Urinary bladder (tissue), 4 donors: ENCODE measurements at places on chromosomes 4 and X.

- DNase-seq, result no peak
Measured at GRCh38 chrX:119488749-119489148, 20.5 kb downstream of the SLC25A5 start.

DNA sequence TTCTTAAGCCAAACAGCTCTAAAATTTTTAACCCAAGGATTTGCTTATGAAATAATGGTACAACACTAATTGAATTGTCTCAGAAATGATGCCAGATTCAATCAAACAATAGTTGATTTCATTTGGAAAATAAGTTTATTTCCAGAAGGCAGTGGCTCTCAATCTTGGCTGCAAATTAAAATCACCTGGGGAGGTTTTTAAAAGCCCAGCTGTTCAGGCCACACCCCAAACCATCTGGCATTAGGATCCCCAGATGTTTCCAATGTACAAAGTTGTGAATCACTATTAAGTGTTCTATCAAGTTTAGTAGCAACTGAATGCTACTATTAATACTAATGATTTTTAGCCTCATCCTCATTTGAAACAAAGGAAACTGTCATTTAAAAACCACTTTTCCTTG, 22.2 kb downstream of the TMEM184C start:
- no peak for DNase-seq

DNA sequence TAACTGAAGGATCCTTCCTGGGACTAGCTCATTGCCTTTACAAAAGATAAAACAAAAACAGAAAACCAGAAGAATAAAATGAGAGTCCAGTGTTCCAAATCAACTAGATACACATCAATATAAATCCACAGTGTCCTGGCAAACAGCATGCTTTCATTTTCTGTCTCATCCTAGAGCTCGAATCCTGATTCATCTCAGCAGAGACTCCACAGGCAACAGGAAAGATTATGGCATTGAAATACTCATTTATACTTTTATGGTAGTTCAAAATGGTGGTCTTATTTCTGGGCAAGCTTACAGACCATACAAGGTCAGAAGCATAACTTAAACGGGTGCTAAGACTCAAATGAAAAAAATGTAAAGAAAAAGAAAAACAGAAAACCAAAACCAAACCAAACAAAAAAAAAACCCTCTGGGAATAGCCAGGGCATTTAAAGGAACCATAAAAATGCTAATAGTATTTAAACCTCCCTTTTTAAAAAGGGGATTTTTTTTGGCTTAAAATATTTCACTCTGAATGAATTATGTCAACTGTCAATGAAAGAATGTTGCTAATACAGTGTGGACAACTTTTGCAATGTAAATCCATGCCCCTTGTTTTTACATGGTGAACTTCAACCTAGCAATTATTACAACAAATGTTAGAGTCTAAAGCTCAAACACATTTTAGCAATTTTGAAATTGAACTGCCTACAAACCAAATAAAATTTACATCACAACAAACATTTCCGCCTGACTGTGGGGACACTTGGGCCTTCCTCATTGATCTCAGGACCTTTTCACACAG, 57.9 kb downstream of the GPR101 start:
- no peak for DNase-seq

GRCh38 chr4:102061133-102061532, 270.6 kb downstream of the BANK1 start:
- DNase-seq, result no peak
